HT1080 (cell line): ENCODE measurements at places on chromosomes 3 and 15.

- DNase-seq: peak; percentile 9
These were observed 960 bp upstream of the KLF13 start for GRCh38 chr15:31325595-31326155.

DNA sequence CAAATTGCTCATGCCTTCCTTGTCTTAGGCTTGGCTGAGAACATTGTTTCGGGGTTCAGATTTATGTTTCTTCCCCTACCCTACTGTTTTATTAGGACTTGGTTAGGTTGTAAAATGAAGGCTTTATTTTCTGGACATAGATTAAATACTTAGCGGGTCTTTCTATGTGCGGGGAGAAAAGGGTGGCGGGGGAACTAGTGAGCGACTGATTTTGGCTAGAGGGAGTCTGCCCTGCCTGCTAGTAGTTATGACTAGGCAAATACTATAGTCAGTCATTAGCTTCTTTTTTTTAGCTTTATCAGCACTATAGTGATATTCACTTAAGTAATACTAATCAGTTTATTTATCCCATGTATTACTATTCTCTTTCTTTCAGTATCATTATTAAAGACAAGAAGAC lies 3.6 kb downstream of the CADM2 start:
- DNase-seq: no peak

DNA sequence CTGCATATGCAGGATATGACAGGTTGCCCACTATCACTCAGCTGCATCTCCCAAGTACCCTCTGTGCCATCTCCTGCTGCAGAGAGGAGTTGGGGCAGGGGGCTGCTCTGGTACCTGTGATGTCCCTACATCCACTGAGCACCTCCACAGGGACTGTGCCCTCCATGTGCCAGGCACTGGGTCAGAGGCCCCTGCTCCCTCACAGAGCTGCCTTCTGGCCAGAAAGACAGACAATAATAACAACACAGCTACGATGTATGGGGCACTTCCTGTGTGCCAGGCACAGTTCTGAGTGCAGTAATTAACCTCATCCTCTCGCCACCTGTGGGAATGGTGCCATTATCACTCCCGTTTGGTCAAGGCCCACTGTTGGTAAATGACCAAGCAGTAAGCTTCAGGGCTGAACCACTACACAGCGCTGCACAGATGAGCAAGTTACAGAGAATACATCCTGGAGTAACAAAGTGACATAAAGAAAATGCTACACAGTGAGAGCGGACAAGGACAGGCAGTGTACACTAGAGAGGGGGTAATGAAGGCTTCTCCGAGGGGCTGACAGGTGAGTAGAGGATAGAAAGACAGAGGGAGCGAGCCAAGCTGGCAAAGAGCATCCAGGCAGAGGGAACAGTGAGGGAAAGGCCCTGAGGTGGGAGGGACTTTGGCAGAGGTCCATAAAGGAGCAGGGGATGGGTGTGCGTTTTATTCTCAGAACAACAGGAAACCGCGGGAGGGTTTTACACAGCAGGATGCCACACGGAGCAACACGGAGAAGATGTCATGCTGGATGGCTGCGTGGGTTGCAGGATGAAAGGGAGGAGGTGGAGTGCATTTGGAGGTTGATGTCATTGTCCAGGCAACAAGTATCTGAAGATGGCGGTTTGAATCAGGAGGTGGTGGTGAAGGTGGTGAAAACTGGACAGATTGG lies 13.6 kb downstream of the WNT7A start:
- peak; percentile 55 for DNase-seq

DNA sequence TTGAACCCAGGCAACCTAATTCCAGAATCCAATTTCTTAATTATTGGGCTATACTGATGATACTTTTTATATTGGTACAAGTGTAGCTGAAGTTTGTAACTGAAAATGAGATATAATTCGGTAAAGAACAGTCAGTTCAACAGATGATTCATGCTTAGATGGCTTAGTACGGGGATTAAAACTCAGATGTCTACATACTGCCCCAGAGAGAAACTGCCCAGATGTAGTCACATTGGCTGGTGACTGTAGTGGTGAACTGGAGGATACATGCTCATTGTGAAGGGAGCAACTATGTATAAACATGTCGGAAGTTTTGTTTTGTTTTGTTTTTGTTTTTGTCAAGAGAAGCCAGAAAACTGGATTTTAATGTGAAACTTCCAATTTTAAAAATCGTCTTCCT lies 179.6 kb downstream of the ADAMTSL3 start:
- DNase-seq: no peak

- no peak for DNase-seq
These were observed 13.1 kb upstream of the WWTR1 start for GRCh38 chr3:149670742-149671492.

GRCh38 chr3:52004163-52004787 lies 8.6 kb upstream of the RPL29 start:
- peak; percentile 65 for DNase-seq

DNA sequence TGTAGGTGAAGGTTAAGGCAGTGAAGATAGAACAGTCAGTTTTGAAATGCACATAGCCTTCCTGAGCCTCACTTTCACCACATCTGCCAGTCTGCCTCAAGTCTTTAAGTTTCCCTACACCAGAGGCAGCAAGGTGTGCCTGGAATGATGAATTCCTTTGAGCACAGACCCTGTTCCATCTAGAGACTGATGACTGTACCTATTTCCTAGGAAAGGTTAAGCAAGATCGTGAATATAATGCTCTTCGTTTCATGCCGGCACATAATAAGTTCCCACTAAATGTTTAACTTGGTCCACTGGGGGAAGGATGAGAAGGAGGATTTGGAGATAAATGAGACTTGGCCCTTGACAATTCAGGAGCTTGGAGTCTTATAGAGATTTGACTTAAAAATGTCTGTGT lies 141.9 kb downstream of the LPP start:
- no peak for DNase-seq

GRCh38 chr3:20105513-20106280 lies 65.5 kb downstream of the KAT2B start:
- DNase-seq: no peak

- DNase-seq: no peak
These were observed 69.9 kb downstream of the LRIG1 start for GRCh38 chr3:66430876-66431275.

DNA sequence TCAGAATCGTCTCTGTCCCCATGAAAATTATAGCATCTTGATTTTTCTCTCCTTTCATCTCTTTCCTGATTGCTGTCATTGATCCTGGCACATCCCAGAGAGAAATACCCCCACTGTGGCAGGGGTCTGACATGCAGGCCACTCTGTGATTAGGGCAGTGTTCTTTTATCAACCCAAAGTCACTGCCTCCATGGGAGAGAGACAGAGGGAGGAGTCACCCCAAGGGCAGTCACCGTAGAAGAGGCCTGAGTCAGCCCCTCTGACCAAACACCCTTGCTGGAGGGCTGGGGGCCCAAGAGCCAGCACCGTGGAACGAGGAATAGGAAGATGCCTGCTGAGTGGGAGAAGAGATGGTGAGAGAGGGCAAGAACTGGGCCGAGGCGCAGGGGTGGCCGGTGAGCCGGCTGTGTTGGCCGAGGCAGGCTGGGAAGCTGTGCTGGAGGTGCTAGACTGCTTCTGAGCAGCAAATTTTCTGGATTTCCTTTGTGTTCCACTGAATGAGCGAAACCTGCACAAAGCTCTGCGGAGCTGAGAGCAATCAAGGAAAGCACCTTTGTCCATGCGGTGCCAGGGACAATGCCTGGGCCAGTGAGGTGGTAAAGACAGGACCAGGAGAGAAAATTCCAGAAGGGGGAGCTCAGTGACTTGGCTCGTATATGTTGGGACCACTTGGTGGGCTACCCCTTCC lies 103.8 kb downstream of the ADCY5 start:
- no peak for DNase-seq

DNA sequence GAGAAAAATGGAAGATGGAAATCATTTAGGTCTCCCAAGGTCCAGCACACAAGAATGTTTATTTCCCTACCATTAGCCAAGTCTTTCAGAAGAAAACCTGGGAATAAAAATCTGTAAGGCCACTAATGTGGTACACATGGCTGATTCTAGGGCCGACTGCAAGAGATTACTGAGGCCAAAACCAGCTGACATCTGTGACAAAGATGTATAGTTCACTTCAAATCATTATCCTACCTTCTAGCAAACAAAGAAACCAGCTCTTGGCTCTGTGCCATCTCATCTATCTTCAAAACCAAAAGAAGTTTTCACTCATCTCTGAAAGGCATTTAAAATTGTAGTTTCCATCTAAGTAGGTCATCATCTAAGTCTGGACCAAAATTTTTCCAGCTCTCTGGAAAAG lies 43.9 kb downstream of the ERC2 start:
- no peak for DNase-seq
